Fibroblast of skin of left quadriceps (primary cell): ENCODE measurements at places on chromosomes 12 and 14.

- DNase-seq, result no peak
Observed at GRCh38 chr12:60194678-60195077, 598.8 kb downstream of the SLC16A7 start.

DNA sequence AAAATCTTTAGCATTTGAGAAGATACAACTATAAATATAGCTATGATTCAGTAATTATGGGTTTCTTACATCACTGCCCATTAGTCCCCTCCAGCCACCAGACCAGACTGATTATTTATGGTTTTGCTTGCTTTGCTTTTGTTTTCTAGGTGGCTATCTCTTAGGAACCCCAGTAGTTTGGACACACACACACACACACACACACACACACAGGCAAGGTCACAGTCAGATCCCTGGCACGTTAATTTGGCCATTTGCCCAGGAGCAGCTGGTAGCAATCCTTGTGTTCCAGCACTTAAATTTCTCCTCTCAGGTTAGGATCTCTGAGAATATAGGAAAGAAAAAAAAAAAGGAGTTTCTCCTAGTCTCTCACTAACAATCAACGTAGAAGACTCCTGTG lies 90.2 kb upstream of the RESF1 start:
- DNase-seq, result no peak

- no peak for DNase-seq
Observed at GRCh38 chr14:51575349-51576116, 76.2 kb upstream of the FRMD6 start.

DNA sequence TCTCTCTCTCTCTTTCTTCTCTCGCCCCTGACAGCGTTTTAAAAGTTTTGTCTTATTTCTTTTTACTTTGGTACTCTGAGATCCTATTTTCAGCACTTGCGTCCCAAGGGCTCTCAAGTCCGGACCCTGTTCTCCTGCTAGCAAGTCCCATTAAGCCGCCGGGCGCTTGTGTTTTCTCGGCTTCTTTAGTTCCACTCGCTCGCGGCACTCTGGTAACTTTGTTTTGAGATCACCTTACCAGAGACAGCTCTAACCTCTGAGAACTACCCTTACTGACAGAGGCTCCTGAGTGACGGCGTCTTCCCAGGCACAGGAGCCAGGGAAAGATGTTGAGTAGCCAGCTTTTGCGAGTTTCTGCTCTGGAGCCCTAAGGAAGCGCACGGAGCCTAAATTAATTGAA lies 2.7 kb upstream of the MYF5 start:
- no peak for DNase-seq

GRCh38 chr12:14802247-14802646 lies 1.0 kb downstream of the WBP11 start:
- no peak for DNase-seq

- no peak for DNase-seq
Observed at GRCh38 chr12:129028844-129029243, 175.6 kb downstream of the GLT1D1 start.

DNA sequence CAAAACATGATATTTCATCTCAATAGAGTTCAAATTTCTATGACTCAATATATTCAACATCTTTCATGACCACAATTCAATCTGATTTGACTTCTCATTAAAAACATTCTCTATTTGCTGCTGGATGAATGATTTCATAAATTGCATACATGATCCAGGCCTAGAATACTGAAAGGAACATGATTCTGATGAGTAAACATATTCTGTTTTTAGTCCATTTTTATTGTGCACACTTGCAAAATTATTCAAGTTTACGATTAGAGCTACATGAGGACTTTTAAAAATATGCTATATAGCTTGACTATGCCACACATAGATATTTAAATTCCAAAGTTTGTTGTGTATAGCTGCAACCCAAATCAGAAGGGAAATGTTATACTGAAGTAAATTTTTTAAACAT lies 273.8 kb upstream of the GRIP1 start:
- no peak for DNase-seq

GRCh38 chr12:51534216-51535074 lies 56.6 kb upstream of the SCN8A start:
- DNase-seq, result no peak

DNA sequence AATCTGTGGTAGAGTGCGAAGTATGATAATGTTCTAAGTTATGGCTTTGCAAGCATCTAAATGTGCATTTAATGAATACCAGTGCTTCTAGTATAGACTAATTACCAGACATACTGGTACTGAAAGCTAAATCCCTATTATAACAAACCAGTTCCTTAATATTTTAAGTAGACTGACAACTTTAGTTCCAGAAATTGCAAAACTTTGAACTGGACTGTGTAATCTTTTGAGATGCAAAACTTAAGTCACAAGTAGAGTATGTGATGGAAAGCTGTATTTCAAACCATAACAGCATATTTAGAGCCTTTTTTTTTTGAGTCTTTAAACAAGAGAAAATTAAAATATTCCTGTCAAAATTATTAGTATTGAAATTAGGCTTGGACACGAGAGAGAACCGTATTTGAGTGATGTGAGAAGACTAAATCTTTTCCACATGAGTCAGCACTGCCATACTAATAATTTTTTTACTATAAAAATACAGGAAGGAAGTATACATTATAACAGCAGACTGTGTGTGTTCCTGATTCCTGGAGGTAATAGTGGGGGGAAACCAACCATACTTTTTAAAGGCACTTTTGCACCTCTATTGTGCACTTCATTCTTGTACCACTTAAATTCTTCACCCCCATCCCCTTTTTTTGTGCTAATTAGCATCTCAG lies 45.5 kb downstream of the PPM1A start:
- no peak for DNase-seq

GRCh38 chr12:13275241-13276085 lies 78.9 kb downstream of the EMP1 start:
- DNase-seq, result no peak

DNA sequence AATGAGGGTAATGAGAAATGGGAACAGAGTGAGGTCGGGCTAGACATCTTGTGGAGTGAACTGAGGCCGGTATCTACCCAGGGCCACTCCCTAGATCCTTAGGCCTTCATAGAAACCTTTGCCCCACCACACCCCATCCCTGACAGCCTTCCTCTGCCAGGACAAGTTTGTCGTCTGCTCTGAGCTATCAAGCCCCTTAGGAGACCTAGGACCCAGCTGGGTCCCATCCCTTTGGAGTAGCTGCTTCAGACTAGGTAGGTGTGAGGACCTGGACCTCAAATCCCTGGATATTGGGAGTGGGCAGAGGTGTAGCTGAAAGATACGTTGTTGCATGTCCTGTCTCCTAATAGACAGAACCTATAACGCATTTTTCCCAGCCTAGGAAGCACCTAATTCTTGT lies at the start of gene TMEM253:
TSS of gene TMEM253 (plus strand) at position 136 of the 400 bp plus-strand sequence. CDS start 278 bp downstream, outside the sequence.
- no peak for DNase-seq

DNA sequence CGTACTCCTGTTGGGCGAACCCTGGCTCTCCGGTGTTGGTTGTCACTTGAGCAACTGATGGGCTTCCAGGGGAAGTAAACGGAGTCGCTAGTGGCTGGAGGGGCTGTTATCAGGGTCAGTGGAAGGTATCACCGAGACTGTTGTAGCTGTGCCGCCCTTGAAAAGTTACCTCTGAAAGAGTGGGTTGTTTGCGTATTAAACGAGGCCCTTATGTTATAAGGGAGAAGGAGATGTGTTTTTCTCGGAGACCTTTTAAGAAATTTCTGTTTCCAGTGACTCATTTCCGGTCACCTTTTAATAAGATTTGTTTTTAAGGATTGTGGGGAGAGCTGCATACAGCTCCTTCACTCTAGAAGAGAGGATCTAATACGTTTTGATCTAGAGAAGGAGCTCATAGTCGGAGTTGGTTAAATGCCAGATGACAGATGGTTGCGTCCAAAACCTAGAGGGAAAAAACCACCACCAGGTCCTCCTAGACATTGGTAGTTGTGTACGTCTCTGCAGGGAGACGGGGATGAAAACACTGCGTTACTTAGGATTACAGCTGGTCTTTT lies 750 bp upstream of the DBX2 start:
- no peak for DNase-seq

- no peak for DNase-seq
Observed at GRCh38 chr14:85953265-85953664, 423.3 kb downstream of the FLRT2 start.

GRCh38 chr12:49529414-49529813 lies 9.4 kb upstream of the KCNH3 start:
- no peak for DNase-seq

- DNase-seq, result no peak
Observed at GRCh38 chr14:81446279-81447007, 46.3 kb upstream of the STON2 start.

GRCh38 chr12:26121323-26122060 lies 3.3 kb downstream of the BHLHE41 start:
- DNase-seq, result no peak

DNA sequence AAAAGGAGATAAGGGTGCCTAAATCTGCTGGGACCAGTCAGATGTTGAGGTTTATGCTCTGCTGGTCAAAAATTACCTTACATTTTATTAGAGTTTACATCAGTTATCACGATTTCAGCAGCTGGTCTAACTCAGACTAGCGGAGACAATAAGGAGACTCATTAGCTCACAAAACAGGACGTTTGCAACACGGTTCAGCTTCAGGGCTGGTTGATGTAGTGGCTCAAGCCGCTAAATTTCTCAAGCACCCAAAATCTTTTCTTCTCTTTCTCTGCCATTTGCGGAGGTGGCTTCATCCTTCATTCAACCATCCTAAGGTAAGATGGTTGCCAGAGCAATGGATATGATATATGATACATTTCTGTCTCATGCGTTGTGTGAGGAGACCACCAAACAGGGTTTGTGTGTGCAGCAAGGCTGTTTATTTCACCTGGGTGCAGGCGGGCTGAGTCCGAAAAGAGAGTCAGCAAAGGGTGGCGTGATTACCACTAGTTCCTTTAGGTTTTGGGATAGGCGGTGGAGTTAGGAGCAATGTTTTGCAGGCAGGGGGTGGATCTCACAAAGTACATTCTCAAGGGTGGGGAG lies 30.3 kb upstream of the CLIP1 start:
- no peak for DNase-seq

- peak; percentile 1 for DNase-seq
Observed at GRCh38 chr12:102300824-102301461, 103.3 kb upstream of the PMCH start.

DNA sequence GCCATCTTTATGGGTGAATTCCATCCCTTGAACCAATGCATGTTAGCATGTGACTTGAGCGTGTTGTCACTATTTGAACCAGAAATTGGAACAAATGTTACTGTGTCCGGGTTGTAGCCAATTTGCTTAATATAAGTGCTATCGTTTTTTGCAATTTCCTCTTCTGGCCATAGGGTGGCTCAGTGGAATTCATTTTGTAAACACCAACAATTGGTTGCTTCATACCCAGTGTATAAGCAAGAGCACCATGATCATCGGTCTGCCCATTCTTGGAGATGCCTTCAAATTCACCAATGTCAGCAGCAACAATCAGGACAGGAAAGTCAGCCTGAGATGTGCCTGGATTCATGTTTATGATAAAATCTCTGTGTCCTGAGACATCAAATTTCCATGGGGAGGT lies 5.0 kb upstream of the NEDD1 start:
- DNase-seq, result no peak

GRCh38 chr14:95519699-95520098 lies 3.2 kb upstream of the SYNE3 start:
- peak; percentile 70 for DNase-seq

DNA sequence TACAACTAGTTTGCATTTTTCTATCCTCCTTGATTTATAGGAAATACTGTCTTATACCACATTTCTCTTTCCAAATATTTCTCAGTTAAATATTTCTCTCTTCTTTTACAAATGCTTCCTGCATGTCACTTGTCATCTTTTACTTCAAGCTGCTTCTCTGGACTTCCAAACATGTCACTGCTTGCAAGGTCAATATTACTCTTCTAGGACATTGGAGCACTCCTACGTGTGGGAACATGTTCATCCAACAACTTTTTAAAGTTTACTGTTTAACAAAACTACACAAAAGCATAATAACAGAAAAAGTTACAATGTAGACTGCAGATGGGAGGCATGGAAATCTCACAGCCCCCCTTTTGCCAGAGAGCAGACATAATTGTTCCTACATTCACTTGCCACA lies 28.5 kb upstream of the CNTN1 start:
- DNase-seq, result no peak
